ENCODE measurements at places on chromosomes 13 and 19. TPM values are rescaled to one million over a fixed set of nuclear protein-coding genes. Genes with fewer than 3 reads are reported as not detected.

The MAP1S gene
- total RNA-seq: 20.7 TPM

The PSG7 gene
- total RNA-seq: not detected

The ZNF723 gene
- total RNA-seq: not detected

The GJA3 gene
- 22.7 TPM for total RNA-seq

DNA sequence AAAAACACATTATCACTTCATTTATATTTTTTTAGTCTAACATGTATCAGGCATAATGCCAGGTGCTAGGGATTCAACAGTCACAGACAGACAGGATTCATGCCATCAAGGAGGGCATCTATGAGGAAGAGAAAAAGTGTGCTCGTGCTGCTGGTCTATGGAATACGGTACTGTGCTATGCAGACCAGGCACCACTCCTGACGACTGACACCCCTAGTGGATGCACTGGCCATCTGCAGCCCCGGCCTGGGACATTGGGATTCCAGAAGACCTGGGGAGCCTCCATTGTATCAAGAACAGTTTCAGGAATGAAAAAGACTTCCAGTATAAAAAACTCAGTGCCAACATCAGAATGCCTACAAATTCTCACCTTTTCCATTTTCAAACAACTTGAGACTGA, 94.0 kb downstream of the KLF12 start:
- DNase-seq: peak; percentile 35

DNA sequence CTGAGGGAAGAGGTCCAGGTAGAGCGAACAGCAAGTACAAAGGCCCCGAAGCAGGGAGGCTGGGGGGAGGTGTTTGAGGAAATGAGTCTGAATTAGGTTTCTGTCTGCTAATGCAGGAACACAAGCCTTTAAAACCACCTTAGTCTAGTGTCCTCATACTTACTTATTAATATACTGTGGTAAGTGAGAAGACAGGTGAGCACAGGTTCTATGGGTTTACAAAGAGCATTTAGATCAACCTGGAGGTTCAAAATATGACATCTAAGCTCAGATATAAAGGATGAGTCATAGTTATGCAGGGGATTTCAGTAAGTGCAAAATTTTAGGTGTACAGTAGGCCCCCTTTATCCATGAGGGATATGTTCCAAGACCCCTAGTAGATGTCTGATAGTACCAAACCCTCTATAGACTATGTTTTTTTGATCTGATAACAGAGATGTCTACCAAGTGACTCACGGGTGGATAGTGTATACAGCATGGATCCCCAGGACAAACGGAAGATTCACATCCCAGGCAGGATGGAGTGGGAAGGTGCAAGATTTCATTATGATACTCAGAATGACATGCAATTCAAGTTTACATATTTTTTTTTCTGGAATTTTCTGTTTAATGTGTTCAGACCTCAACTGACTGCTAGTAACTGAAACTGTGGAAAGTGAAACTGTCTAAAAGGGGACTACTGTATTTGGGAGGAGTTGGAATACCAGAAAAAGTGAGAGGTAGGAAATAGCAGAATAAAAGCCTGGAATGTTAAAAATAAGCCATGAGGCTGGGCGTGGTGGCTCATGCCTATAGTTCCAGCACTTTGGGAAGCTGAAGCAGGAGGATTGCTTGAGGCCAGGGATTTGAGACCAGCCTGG, 18.2 kb upstream of the MED4 start:
- DNase-seq: no peak

DNA sequence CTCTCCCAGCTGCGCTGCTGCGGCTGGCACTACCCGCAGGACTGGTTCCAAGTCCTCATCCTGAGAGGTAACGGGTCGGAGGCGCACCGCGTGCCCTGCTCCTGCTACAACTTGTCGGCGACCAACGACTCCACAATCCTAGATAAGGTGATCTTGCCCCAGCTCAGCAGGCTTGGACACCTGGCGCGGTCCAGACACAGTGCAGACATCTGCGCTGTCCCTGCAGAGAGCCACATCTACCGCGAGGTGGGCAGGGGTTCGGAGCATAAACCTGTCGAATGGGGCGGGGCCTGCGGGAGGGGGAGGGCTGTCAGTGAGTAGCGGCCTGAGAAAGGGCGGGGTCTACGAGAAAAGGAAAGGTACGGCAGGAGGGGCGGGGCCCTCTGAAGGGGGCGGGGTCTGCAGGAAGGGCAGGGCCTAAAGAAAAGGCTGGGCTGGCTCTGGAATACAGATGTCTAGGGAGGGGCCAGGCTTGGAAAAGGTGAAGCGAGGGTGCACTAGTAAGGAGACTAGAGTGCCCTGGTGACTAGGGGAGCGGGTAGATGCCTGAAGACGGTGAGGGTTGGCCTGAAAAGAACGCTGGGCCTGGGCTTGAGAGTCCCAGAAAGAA, 3.6 kb downstream of the CD37 start:
- peak; percentile 69 for DNase-seq

GRCh38 chr19:35006342-35006998, 6.3 kb downstream of the GRAMD1A start:
- no peak for DNase-seq

- DNase-seq: no peak
These were observed 299.1 kb upstream of the TSHZ3 start for GRCh38 chr19:31648347-31648746.

DNA sequence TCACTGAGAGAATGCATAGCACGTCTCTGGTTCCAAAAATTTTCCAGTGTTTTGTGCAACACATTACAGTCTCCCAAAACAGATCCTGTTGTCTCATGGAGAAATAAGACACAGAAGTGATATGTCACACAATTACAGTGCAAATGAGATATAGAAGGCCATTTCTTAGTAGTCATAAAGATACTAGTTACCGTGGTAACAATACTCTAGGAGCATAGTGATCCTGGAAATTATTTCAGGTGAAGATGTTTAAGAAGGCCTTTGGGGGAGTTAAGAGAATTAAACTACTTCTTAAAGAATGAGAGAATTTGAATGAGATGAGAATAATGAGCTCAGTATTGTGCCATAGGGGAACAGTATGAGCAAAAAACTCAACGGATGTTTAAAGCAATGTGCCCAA, 628.0 kb upstream of the MIR17HG start:
- DNase-seq: no peak

- peak; percentile 86 for DNase-seq
These were observed 15.4 kb upstream of the NOP53 start for GRCh38 chr19:47729799-47730520.

DNA sequence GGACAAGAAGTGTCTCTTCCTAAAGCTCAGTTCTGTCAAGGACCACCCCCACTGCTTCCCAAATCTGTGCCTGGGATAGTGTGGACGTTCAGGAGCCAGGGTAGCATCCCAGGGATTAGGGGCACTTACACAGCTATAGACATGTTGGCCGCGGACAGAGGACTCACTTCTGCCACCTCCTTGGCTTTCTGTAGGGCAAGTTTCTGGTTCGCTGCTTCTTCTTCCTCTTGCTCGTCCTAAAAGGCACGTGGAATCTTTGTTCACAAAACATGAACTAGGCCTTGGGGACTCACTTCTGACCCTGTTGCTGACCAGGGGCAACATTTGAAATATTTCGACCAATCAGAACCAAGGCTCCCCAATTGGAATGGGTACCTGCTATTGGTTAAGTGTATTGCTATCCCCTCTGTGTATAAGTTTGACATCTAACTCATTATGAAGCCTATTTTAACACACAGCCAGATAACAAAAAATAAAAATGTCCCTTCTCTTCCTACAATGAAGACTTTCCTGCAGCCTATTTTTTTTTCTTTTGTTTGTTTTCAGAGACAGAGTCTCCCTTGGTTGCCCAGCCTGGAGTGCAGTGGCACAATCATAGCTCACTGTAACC, 150.3 kb downstream of the IER2 start:
- no peak for DNase-seq

- no peak for DNase-seq
These were observed 102.7 kb downstream of the SLAIN1 start for GRCh38 chr13:77800219-77800618.

GRCh38 chr19:57262044-57262443, 18.2 kb upstream of the ZNF460 start:
- no peak for DNase-seq

GRCh38 chr13:27920677-27921420, 1.0 kb downstream of the PDX1 start:
- DNase-seq: no peak

GRCh38 chr13:111902726-111903125, 164.2 kb upstream of the SOX1 start:
- no peak for DNase-seq

All from heart right ventricle (tissue), 16 donors.